ENCODE measurements at places on chromosomes 3 and 15.

DNA sequence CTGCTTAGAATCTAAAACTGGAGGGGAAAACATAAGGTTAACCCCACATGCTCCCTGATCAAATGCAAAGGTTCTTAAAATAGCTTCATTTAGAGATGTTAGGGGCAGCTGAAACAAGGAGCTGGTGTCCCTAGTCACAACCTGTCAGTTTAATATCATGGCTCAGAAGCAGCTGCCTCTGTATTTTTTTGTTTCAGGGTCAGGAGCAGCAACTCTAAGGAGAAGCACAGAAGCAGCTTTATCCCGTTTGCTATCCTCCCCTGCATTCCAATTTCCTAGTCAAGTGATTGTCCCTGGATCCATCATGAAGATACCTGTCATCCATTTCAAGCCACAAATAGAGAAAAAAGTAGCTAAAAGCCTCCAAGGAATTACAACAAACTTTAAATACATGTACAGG is 4.1 kb downstream of the FILIP1L start:
- DNase-seq = no peak

DNA sequence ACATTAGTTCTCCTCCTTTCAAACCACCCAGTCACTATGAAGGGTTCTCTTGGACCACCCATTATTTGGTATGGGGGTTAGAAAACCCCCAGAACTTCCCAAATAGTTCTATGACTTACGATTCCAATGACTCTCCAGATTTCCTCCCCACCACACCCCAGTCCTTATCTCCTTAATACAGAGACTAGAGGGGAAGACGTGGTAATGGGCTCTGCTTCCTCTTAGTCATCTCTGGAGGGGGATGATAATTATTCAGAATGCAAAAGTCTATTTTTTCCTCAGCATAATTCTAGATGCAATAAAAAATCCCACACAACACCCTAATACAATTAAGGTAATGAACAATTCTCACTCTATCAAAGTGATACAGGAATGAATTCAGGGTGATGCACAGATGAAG is 48.9 kb upstream of the CFAP161 start:
- DNase-seq = no peak

DNA sequence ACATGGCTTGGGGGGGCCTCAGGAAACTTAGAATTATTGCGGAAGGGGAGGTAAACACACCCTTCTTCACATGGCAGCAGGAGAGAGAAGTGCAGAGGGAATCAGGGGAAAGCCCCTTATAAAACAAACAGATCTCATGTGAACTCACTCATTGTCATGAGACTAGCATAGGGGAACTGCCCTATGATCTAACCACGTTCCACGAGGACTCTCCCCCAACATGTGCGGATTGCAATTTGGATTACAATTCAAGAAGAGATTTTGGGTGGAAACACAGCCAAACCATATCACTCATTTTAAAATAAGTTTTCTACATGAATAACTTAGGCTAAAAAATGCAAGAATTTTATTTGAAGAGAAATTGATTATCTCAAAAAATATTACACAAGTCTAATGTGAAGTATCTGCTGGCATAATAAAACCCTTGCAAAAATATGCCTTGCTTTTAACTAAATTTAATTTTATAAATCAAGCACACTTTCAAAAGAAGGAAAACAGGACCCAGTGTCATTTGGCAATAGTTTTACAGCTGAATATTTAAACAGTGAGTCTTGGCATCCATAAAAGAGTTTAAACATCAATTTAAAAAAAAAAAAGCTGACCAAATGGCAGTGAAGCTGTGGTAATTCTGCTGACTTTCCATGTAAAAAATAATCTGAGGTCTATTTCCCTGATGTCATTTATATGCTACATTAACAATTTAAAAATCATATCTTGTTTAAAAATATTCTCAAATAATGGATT is 1057.2 kb downstream of the NAALADL2 start:
- no peak for DNase-seq

- no peak for DNase-seq
These were observed 33.4 kb downstream of the LINGO1 start for GRCh38 chr15:77599357-77599756.

GRCh38 chr15:55168350-55168974 is 28.3 kb downstream of the RSL24D1 start:
- peak; percentile 84 for DNase-seq

DNA sequence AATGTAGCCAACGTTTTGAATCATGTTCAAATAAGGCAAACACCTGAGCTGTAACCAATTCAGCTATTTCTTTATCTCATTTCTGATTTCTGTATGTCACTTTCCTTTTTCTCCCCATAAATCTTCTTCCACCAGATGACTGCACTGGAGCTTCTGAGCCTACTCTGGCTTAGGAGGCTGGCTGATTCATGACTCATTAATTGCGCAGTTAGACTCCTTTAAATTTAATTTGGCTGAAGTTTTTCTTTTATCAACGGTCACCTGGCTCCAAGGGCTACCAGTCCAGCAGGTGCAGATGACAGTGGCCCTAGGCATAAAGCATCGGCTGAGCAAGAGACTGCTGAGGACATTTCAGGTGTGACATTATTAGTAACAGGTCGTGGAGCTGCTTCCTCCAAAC is 39.6 kb upstream of the ITGA11 start:
- DNase-seq = no peak

GRCh38 chr15:79092382-79092781 is 1.8 kb upstream of the RASGRF1 start:
- DNase-seq = no peak

- no peak for DNase-seq
These were observed 26.2 kb upstream of the MTMR14 start for GRCh38 chr3:9623148-9623547.

GRCh38 chr3:151315846-151316245 is 774 bp downstream of the GPR87 start:
- DNase-seq = no peak

GRCh38 chr3:113825090-113825489 is 13.5 kb upstream of the GRAMD1C start:
- DNase-seq = no peak

GRCh38 chr3:144167634-144168033 is 196.0 kb downstream of the DIPK2A start:
- no peak for DNase-seq

DNA sequence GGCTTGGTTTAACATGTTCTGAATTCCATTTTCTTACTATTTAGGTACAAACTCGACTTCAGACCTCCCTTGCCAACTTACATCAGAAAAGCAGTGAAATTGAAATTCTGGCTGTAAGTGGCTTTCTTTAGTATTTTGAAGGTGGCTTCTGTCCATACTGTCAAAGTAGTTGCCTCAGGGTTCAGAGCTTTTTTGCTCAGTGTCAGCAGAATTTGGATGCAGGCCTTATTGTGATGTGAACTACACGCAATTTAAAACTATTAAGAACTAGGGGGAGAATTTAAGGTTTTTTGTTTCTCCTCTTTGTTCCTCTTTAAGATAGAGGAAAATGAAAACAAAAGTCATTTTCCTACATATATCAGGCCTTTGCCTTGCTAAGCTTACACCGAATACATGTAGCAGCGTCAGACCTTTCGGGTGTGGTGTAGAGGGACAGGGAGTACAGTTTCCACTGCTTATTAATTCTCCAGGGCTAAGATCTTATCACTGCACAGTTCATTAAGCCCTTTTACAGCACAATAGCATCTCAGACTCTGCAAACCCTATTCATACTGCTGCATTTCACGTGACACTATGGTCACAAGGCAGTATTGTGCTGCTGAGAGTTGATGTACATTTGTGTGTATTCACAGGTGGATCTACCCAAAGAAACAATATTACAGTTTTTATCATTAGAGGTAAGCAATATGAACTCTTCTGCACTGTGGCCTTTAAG is 6.7 kb downstream of the SRP14 start:
- no peak for DNase-seq

- DNase-seq = no peak
These were observed 4.9 kb downstream of the RFTN1 start for GRCh38 chr3:16508591-16508995.

DNA sequence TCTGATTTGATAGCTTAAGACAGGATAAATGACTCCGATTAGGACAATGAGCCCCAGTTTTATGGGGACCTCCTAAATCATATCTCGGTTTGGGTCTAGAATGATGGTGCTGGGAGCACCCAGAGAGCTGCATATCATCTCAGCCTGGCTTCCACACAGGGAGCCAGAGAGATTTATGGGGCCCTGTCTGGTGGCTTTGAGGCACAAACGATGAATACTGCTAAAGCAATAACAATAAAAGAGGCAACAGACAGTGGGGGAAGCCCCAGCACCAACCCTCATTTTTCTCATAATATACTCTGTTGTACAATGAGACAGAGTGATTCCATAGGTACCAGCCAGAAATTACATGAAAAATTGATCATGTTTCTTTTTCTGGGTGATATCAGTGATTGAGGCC is 889.0 kb upstream of the CFAP20DC start:
- no peak for DNase-seq

DNA sequence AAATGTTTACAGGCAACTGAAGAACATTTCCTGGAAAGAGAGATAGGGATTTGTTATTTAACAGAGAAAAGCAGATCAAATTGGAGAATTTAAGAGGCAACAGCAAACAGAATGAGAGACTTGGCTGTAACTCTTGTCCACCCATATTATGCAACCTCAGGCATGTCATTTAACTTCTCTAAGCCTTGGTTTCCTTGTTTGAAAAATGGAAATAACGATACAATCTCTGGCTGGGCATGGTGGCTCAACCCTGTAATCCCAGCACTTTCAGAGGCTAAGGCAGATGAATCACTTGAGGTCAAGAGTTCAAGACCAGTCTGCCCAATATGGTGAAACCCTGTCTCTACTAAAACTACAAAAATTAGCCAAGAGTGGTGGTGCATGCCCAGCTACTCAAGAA is 23.7 kb downstream of the ARRDC4 start:
- no peak for DNase-seq

GRCh38 chr3:123246866-123247265 is 45.1 kb downstream of the SEC22A start:
- no peak for DNase-seq

DNA sequence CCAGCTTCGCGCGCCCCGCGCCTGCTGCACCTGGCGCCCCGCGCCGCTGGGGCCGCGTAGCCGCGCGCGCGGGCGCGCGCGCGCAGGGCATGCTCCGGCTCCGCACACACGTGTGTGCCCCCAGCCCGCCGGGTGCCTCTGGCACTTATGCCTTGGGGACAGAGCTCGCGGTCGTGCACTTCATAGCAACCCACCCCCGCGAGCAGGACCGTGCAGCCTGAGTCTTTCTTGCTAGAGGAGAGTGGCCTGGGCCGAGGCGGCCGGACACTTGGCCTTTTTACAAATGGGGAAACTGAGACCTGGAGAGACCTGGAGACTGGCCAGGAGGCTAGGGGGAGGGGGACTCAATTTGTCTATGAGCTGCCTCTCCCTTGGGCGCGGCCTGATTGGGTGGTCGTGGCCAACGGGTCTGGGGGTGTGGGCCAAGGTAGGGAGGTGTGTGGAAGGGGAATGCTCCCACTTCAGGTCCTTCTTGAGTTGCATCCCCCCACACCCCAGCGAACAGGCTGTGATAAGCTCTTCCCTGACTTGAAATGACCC is 562 bp downstream of the NBEAL2 start:
- no peak for DNase-seq

GRCh38 chr3:141849056-141849815 is 27.2 kb upstream of the ATP1B3 start:
- no peak for DNase-seq

DNA sequence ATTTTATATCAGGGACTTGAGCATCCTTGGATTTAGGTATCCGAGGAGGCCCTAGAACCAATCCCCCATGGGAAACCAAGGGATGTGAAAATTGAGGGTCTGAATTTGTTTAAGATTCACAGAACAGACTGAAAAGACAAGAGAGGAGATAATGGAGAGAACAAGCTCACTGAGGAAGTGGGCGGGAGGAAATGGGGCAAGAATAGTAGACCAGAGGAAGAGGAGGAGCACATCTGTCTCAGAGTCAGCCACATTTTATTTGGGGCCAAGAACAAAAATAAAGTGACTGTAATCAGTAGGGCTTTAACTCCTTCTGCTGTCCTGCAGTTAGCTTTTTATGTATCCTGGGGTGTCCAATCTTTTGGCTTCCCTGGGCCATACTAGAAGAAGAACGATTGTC is 63.8 kb downstream of the BLM start:
- no peak for DNase-seq

GRCh38 chr3:64088408-64089205 is 65.3 kb upstream of the PSMD6 start:
- DNase-seq = no peak

GRCh38 chr15:82018201-82018600 is 27.6 kb downstream of the MEX3B start:
- no peak for DNase-seq

DNA sequence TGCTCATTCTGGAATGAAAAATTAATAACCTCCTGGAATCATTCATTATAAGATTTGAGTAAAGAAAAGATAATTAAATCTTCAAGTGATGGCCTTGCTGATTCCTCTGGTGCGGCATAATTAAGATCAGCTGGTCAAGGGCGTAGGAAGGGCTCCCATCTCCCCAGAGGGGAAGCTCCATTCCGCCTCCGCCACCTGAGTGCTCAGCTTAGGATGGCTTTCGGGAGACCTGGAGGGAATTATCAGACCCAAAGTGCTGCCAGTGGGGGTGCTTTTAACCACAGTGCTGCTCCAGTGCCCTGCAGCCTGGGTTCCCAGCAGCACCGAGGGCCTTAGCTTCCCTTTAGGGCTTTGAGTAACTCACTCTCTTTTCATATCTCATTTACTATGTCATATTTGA is 556.6 kb upstream of the RGMA start:
- no peak for DNase-seq

- peak; percentile 95 for DNase-seq
These were observed at the start of gene CIB2 for GRCh38 chr15:78131295-78132061. CIB2 (minus strand) TSS chr15:78131445; CDS start chr15:78131215, 230 bp downstream.

- DNase-seq = peak; percentile 50
These were observed 26.7 kb upstream of the LRTM1 start for GRCh38 chr3:54954521-54954920.

- no peak for DNase-seq
These were observed 34.4 kb downstream of the FAM240A start for GRCh38 chr3:46646700-46647099.

DNA sequence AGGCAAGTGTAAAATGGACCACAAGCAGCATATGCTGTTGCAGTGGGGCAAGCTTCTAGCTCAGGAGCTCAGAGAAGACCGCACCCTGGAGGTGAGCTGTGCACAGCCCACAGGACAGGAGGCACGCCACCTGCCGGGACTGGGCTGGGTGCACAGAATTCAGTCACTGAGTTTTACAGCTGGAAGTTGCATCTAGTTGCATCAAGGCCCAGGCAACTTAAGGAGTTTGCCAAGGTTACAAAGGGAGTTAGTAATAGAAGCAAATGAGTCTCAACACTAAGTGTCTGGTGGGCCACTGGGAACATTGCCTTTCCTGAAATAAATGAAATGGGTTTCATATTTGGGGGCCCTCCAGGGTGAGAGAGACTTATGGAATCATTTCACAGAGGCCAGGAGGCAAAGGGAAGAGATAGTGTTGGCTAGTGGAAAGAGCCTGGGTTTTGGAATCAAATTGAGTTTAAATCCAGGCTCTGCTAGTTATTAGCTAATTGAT is 36.0 kb upstream of the TIMP4 start:
- no peak for DNase-seq

- DNase-seq = no peak
These were observed 21.9 kb downstream of the MKRN2 start for GRCh38 chr3:12578742-12579141.

- DNase-seq = no peak
These were observed 30.1 kb upstream of the IP6K2 start for GRCh38 chr3:48747015-48747615.

All from neural progenitor cell (in vitro differentiated cells).